ENCODE measurements at places on chromosomes 12 and 14.

DNA sequence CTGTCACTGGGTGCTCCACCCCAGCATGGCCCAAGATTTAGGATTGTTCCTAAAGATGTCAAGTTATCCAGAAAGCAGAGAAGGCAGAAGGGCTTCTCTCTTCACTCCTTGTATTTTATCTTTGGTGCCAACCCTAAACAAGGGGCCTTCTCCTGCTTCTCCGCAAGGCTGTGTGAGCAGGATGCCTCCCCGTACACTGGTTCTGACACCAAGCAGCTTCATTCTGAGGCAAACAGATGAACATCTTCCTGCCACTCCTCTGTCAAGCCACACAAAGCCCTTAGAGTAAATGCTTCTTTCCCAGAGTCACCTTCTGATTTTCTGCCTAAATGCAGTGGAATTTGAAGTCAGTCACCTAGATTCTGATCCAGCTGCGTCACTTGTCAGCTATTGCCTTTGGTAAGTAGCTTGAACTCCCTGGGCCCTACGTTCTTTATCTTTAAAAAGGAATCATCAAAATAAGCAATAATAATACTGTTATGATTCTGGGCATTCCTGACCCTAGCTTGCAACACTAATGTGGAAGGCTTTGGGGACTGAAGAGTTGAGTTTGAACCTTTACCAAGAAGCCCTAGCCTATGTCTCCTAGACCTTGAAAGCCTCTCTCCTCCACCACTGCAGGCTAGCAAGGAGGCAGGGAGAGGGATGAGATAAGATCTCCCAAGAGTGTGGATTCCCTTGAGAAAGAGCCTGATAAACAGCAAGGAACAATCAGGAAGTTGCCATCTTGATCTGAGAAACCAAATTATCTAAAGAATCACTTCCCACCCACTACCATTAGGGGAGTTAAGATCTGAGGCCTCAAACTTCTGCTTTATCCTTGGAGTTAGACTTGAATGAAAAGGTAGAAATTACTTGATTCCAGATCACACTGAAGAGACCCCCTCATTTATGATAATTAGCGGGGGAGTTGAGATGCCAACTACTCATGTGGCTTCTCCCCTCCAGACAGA lies 5.7 kb downstream of the KRT73 start:
- peak; percentile 50 for DNase-seq

DNA sequence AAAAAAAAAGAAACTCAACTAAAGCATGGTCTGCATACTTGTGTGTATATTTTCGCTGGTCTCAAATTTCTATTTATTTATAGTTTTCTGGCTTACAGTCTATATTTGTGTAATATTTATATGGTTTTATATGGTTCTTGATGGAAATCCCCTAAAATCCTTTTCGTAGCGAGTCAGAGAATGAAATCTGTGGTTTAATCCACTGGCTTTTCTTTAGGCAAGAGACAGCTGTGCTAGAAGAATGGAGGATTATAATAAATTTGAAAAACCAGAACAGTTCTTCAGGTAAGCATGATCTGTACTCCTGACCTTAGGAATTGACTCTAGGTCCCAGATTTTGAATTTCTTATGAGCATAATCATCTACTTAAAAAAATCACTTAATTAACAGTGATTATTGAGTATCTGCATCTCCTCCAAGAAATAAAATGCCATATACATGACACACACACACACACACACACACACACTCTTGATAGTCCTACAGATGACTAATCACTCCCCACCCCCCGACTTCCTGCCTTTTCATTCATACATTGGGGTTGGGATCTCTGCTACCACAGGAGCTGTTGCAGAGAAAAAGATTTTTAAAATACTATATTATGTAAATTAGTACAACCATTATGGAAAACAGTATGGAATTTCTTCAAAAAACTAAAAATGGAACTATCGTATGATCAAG lies 113.4 kb downstream of the CRADD start:
- DNase-seq, result no peak

DNA sequence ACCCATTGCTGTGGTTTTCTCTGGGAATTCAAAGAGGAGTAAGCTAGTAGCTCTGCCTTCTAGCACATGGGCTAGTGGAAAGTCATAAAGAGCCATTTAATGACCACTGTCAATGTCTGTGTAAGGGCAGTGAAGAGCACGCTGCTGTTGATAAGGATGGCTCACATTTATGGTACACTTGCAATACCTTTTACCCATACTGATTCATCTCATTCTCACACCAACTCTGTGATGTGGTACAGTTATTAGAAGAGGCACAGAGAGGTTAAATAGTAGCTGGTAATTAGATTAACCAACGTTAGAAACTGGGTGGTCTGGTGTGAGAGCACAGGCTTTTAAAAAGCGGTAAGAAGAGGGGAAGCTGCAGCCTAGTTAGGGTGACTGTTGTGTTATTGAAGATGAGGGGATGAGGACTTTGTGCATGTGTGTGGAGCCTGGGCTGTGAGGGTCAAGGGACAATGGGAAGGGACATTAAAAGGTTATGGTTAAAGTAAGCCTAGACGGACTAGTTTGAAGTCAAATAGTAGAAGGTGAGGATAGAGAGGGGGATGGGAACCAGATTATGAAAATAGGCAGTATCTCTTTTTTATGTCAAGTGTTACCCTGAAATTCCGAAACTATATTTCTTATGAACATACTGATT lies 25.2 kb downstream of the RASSF3 start:
- no peak for DNase-seq

GRCh38 chr12:48442179-48442847 lies 30.0 kb upstream of the ANP32D start:
- no peak for DNase-seq

DNA sequence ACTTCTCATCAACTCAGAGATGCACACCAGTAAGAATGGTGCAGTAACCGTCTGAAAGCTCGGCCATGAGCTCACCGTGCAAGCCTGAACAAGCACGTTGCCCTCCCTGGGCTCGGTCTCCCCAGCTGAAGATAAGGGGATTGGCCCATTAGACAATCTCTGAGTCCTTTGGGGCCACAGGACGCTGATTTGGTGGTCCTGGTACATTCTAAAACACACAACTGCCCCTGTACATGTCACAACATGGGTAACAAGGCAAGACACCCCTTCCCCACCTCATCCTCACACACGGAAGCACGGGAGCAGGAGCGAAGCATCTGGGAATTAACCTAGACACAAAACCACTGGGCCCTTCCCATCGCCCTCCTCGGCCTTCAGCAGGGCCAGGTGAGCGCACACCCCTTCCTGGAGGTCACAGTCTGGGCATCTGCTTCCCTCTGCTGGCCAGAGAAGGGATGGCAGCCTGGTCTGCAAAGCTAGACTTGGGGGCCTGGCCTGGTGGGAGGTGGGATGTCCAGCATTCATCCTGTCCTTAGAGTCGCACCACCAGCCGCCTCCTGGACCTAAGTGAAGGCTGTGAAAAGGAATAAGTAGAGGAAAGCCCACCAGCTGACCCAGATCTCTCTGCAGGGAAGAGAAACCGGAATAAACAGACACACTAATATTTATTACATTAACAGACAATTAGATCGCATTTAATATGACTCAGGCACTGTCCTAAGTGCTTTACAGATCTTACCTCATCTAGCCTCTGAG lies 18.9 kb upstream of the SMUG1 start:
- DNase-seq, result no peak

- DNase-seq, result peak; percentile 78
These were observed 148.7 kb downstream of the SMOC1 start for GRCh38 chr14:70027785-70028428.

DNA sequence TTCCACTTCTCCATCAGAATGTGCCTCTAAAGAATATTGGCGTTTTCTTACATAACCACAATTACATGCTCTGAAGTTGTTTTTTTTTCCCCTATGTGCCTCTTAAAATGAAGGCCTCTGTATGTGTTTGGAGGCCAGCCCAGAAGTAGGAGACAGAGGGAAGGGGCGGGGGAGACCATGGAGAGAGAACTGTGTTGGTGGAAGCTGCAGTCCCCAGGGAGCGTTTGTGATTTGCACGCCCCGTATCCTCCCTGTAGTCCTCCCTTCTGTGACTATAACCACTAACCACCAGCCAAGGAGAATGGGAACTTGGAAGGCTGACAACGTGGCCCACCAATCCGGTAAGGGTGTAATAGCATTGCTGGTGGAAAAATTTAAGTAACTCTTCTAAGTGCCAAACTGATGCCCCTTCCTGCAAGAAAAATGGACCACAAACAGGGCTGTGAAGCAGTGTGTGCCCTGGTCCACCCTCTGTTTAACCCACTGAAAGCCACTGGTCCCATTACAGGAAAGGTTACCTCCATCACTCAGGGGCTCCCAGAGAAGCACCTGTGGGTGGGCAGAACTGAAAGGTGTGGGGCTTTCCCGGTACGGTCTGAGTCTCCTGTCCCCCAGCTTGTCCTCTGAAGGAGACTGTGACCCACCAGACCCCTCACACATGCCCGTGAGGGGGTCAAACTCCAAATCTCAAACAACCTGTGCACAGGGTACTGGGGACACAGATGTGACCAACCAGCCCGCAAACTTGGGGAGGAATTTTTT lies 36.8 kb downstream of the CCDC88C start:
- no peak for DNase-seq

Data from hematopoietic multipotent progenitor cell (in vitro differentiated cells).